AG09309 (cell line): ENCODE measurements at places on chromosomes 3 and 15.

- DNase-seq: no peak
These were observed 207.9 kb upstream of the TBL1XR1 start for GRCh38 chr3:177405191-177405672.

DNA sequence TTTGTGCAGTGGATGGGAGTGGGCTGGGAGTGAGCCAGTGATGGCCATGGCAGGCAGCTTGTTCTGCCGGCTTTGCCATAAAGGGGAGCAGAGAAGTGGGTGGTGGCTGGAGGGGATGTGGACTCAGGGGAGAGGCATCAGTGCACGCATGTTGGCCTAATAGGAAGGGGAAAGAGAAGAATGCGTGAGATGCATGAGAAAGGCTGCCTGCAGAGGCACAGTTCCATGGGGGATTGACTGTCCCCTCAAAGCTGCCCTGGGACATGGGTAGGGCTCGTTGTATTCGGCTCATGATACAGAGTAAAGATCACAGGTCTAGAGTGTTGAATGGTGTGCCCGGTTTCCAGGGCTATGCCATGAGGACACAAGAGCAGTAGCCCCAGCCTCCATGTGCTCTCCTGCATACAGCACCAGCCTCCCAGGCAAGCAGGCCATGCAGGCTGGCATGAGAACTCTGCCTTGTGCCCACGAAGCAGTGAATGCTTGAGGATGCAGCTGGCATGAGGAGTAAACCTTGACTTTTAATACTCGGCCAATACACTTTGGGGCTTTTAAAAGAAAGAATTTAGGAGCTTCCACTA, 68.0 kb upstream of the SNRPA1 start:
- DNase-seq: no peak

- no peak for DNase-seq
These were observed 109.5 kb upstream of the TMC3 start for GRCh38 chr15:81483496-81483895.

GRCh38 chr3:172711454-172711795, 558 bp upstream of the NCEH1 start:
- no peak for DNase-seq

DNA sequence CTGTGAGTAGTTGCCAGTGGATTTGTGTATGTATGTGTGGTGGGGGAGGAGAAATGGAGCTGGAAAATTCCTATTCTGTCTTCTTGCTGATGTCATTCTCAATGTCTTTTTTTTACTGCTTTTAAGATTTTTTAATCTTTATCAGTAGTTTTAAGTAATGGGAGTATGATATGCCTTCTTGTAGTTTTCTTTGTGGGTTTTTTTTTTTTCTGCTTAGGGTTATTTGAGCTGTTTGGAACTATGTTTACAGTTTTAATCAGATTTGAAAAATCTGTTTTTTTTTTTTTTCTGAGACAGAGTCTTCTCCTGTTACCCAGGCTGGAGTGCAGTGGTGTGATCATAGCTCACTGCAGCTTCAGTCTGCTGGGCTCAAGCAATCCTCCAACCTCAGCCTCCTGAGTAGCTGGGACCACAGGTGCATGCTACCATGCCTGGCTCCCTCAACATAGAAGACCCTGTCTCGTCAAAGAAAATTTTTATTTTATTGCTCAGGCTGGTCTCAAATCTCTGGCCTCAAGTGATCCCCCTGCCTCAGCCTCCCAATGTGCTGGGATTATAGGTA, 37.1 kb downstream of the RPL39L start:
- no peak for DNase-seq

DNA sequence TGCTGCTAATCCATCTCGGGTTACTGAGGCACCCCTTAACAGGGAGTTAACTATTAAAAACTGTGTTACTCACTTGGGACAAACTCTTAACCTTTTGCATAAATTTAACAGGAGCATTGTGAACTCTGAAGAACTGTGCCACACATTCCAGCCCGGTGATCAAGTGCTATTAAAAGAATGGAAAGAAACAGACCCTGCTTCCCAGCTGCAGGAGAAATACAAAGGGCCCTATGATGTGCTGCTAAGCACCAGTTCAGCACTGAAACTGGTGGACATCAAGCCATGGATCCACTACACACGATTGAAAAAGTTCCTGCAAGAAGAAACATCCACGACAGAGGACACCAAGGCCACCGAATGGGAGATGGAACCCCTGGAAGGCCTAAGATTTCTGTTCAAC, 114.7 kb upstream of the PLCL2 start:
- no peak for DNase-seq

DNA sequence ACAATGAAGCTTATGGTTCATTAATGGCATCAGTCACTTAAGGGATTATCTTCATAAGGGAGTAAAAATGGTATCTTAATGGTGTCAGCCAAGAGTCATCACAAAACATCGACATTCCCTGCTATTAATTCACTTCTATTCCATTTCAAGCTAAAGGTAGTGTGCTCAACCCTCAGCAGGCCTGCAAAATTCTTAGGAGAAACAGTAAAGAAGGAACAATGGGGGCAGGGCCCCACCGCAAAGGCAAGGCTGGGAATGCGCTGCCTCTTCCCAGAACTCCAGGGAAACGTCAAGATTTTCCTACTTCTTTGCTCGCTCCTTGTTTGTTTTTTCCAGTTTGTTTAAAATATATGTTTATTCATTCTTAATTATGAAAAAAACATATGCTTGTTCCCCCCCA, 187.3 kb upstream of the TSC22D2 start:
- DNase-seq: no peak

- DNase-seq: no peak
These were observed 19.1 kb upstream of the PCOLCE2 start for GRCh38 chr3:142907996-142908395.

- no peak for DNase-seq
These were observed 47.0 kb downstream of the TCF12 start for GRCh38 chr15:56965231-56966013.

- DNase-seq: no peak
These were observed 10.4 kb downstream of the SLC28A1 start for GRCh38 chr15:84894736-84895425.

- DNase-seq: no peak
These were observed 11.9 kb downstream of the ARIH2 start for GRCh38 chr3:48930590-48930989.

DNA sequence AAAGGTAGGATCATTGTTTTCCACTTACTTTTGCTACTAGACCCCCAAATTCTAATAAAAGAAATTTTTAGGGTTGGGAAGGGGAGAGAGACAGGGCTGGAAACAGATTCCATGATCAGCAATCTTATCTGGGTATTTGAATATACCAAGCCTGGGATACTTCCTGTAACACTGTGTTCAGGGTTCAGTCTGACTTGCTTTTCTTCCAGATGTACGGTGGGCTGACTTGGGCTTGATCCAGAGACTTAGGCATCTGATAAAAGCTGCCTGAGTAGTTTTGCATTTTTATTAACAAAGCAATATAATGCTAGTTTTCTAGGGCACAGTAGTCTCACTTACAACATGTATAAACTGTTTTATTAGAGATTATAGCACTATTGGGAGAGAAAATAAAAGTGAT, 49.2 kb downstream of the KCNMB2 start:
- DNase-seq: no peak

DNA sequence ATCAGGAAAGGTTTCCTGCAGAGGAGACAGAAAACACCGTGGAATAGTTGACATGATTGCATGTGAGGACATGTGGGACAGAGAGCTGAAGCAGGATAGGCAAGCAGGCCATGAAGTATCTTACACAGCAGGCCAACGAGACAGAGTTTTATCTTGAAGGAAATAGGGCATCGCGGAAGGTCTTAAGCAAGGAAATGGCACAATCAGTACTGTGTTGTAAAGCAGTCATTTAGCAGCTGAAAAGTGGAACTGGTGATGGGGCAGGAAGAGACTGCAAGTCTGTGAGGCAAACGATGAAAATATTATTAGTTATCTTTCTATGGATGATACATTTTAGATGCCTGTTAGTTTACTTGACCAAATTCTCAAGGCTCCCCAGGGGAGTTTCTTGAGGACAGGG, 535.1 kb downstream of the SOX2 start:
- DNase-seq: no peak

GRCh38 chr3:105343991-105344390, 22.7 kb upstream of the ALCAM start:
- DNase-seq: no peak

DNA sequence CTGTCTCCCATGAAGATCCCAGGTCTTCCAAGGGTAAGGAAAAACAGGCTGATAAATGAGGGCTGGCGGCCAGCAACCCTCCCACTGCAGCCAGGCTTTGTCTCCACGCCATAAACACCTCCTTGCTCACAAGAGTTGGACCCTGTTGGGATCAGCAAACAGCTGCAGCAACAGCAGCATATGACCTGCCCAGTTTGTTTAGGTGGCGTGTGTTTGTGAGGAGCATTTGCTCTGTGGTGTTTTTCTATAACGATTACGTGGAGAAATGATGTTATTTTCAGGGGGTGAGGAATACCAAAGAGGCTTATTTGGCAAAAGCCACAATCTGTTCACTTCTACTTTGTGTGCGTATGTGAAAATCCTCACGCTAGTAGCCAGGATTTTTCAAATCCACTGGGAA, 58.5 kb downstream of the RFTN1 start:
- no peak for DNase-seq

DNA sequence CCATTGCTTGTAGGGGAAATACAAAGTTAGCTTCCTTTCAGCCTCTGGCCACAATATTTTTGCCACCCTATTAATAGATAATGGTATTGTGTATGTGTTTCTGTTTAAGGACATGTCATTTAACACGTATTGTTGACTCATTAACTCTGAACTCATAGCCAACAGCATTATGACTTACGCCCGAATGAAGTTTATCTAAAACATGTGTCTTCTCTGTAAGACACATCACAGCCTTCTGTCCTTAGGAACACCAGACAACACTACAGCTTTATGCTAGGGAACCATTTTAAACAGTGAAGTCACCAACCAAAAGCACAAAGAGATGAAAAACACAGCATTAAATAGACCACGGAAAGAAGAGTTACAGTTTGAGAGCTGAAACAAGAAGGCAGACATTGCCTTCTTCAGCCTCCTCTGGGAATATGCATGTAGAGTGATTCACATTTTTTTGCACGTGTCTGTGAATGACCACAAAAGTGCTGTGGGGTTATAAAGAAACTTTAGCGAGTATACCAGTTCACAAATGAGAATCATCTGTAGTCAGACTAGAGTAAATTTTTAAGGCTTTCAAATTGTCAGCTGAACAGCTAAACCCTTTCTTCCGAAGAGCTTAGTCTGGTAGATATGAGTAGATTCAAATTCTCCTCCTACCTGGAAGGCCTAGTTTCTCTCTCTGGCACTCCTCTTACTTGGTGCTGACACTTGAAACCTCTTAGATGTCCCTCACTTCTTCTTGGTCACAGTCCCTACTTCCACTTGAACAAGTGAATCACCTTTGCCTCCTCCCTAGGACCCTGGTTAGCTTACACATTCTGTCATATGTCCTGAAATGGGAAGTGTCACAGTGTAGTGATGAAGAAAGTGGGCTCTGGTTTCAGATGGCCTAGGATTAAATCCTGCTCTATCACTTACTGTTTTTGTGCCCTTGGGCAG, 32.2 kb downstream of the MCTP2 start:
- DNase-seq: peak; percentile 69

DNA sequence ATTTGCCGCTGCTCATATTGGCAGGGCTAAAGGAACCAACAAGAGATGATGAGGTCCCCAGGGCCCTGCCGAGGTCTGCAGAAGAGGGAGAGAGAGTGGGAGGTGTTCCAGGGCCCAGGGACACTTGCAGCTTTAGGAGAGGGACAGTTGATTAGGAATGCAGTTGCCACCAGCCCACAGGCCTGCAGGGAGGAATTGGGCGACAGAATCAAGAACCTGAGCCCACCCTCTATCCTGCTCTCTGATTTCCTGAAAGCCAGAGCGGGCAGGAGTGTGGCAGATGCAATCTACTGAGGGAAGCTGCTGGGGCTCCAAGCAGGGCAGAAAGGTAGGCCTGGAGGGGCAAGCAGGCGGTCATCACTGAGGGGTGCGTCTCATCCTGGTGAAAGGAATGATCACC, 12.1 kb upstream of the PRR23E start:
- no peak for DNase-seq

DNA sequence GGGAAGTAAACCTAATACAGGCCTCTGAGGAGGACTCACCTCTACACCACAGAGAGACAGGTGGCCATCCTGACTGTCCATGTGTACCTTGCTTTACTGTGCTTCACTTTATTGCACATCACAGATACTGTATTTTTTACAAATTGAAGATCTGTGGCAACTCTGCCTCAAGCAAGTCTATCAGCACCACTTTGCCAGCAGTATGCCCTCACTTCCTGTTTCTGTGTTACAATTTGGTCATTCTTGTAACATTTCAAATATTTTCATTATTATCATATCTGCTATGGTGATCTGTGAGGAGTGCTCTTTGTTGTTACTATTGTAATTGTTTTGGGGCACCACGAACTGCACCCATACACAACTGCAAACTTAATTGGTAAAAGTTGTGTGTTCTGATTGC, 78.0 kb downstream of the BBX start:
- no peak for DNase-seq
